ENCODE measurements at places on chromosomes 3 and 15. TPM values are rescaled to one million over a fixed set of nuclear protein-coding genes. Genes with fewer than 3 reads are reported as not detected.

The SERPINI1 gene
- total RNA-seq = 3.1 TPM

GRCh38 chr3:24818055-24818454 is 323.4 kb upstream of the THRB start:
- no peak for DNase-seq
- no peaks in the 10 kb centered on the region for H3K4me1 ChIP-seq
- H3K27ac ChIP-seq = no peak overlapping the region
- no peaks in the 10 kb centered on the region for H3K27me3 ChIP-seq

DNA sequence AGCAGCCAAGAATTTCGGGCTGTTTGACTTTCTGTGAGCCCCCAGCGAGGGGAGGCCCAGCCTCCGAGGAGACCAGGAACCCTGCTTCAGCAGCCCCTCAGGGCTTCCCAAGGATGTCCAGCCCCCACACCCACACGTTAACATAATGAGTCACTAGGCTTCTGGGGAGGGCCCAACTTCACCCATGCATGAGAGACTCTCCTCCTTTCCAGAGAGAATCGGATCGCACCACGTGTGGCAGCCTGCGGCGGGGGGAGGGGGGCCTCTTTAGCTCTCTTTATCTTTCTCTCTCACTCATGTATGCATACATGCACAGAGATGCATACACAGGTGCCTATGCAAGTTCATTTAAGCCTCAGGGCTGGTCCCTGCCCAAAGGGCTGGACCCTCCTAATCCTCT is 3.1 kb upstream of the AP2M1 start:
- peaks cover 39% of the 10 kb centered on the region for H3K4me1 ChIP-seq
- H3K4me3 ChIP-seq = no peak overlapping the region
- H3K27ac ChIP-seq = no peak overlapping the region
- no peaks in the 10 kb centered on the region for H3K27me3 ChIP-seq
- peaks cover 39% of the 10 kb centered on the region for H3K36me3 ChIP-seq
- DNase-seq = no peak

The CLEC3B gene
- 97.2 TPM for total RNA-seq

The ABCF3 gene
- total RNA-seq = 51.3 TPM

GRCh38 chr3:101813817-101814440 is 34.9 kb downstream of the NXPE3 start:
- H3K27me3 ChIP-seq = no peaks in the 10 kb centered on the region
- peaks cover 12% of the 10 kb centered on the region for H3K4me1 ChIP-seq
- no peak for DNase-seq
- H3K4me3 ChIP-seq = no peak overlapping the region

The GUCA1C gene
- total RNA-seq = not detected

The SOX2 gene
- 4.9 TPM for total RNA-seq

The RARRES1 gene
- total RNA-seq = 208 TPM

GRCh38 chr3:123085932-123086627 is 19.3 kb downstream of the PDIA5 start:
- H3K4me3 ChIP-seq = no peak overlapping the region
- DNase-seq = no peak
- H3K27me3 ChIP-seq = no peaks in the 10 kb centered on the region
- peak overlapping the region; percentile 58 for H3K27ac ChIP-seq
- H3K4me1 ChIP-seq = no peaks in the 10 kb centered on the region

DNA sequence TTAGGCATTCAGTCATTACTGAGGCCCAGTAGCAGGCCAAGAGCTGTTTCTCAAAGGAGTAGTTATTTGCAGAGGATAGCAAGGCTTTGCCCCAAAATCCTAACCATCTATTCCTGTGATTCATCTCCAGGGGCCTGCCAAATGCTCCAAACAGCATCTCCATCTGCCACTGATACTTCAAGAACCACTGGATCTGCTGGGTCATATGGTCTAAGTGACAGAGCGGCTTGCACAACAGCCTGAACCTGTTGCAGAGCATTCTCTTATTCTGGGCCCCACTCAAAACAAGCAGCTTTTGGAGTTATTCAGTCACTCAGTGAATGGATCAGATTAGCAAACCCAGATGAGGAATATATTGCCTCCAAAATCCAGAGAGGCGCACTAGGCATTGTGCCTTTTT is 68.8 kb upstream of the ALDH1A3 start:
- H3K27me3 ChIP-seq = no peaks in the 10 kb centered on the region
- DNase-seq = no peak
- no peaks in the 10 kb centered on the region for H3K4me1 ChIP-seq
- no peaks in the 10 kb centered on the region for H3K36me3 ChIP-seq
